ENCODE measurements at places on chromosomes 7 and 10.

DNA sequence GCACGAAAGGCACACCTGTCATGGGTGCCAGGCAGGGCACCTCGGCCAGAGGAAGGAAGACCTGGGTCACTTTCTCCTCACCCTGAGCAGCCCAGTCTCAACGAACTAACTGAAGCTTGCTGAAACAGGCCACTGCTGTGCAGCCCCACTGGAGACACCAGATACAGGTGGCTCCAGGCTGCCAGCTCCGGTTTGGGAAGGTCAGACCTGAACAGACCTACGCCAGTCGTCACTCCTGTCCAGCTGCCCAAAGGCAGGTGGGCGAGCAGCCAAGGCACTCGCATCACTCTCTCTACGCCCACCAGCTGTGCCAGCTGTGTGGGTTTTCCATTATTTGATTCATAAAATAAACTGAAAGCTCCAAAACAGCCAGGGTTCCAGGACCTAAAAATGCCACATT is 256.1 kb downstream of the ZMYND11 start:
- DNase-seq = no peak

DNA sequence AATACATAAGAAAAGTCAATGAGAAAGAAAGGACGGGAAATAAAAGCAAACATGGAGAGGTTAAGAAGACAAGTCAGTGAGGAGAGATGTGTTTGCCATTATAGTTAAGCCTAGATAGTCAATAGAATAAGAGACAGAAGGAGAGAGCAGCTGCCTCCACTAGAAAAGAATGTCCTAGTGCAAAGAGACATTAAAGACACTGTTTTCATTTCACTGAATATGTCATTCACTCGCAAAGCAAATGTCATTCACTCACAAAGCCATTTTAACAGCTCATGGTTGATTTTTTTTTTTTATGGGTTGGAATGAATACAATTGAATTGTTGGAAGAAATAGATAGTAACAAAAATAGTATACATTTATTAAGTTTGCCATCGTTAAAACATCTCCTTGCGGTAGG is 1007.6 kb downstream of the DNAJB9 start:
- no peak for DNase-seq

GRCh38 chr7:129489491-129489890 is 12.8 kb upstream of the SMKR1 start:
- no peak for DNase-seq

DNA sequence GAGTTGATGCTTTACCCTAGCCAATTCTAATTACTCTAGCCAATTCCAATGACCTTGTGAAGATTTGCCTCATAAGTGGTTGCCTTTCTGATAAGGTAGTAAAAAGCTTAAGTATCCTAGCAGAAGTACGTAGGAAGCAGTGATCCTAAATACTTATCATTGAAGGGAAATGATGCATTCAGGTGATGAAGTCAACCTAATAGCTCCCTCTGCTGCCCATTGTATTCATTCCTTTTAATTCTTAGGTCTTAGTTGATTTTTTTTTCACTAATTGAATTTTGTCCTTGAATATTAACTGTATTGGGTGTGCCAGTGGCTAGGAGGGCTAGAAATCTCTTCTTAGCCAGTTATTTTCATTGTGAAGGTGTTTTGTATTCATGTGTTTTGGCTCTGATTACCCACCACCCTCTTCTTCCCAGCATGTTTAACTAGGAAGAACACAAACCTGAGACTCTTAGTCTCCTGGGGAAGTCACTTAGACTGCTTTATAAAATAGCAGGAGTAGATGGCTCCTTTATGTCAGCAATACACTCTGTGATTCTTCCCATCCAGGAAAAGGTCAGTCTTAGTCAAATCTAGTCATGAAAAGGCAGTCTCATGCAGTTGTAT is 46.3 kb downstream of the PLEKHA8 start:
- no peak for DNase-seq

DNA sequence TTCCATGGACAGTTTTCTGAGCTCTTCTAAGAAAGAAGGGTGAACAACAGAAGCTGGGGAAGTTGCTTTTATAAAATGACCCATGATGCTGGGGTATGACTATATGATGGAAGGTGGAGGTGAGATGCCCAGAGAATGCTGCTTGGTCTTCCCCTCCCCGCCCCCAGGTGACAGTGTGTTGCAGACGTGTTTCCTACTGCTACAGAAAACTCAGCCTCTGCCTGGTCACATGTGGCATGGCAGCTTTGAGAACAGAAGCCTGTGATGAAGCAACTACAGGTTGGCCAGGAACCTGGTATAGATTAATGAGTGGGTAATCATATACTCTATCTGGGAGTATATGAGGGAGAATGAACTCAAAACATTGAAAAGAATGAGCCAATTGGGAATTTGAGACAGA is 67.1 kb downstream of the MTURN start:
- no peak for DNase-seq

- DNase-seq = no peak
Observed at GRCh38 chr7:36285276-36285675, 104.4 kb upstream of the ANLN start.

DNA sequence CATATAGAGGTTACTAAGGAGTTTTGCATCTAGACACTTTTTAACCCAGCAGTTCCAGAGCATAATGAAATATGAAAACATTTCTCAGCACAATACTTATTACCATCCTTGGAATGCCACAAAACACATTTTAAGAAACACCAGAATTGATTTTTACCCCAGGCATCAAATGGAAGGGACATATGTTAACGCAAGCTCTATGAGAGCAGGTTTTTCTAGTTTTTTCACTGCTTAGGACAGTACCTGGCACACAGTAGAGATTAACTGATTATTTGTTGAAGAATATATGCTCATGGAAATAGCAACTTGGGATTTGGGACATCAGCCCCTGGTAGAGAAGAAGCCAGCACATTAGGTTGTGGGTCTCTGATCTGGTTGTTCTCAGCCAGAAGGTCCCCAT is 67.0 kb upstream of the ARID5B start:
- DNase-seq = no peak

DNA sequence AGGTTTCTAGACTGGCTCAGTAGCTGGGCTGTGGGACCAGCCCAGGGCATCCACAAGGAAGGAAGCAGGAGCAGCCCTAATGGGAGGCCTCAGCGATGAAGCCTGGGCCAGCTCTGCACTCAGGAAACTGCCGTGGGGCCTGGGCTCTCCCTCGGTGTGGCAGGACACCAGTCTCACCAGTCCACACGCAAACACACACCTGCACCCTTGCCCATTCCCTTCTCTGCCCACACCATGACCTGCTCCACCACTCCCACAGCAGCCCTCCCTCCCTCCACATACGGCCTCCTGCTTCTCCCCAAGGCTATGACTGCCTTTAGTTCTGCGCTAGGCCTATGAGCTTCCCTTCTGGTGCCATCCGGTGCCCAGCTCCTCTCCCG is 7.1 kb downstream of the FGF8 start:
- DNase-seq = no peak

DNA sequence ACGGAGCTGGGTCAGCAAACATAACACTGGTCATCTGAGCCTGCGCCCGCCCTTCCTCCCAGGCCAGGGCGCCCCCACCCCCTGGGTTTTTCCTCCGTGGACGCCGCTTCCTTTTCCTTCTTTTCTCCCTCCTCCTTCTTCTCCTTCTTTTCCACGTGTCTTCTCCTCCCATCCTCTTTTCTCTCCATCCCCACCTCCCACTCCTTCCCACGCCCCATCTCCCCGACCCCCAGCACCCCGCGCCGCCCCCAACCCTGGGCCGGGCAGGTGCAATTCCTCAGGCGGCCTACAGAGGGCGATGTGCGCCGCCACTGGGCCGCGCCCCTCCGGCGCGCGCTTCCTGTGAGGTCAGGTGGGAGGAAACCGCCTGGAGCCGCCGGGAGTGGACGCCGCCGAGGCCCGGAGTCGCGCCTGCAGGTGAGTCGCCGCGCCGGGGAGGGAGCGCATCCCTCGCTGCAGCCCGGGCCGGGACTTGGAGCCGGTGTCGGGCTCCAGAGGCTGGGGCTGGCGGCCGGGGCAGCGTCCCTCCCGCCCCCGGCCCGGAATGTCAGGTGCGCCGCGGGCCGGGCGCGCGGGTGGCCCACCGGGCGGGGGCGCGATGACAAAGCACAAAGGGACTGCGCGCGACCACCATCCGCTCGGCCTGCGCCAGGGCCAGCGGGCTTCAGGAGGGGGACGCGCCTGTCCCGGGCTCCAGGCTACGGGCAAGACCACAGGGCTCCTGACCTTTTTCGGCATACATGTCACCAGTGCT is at the start of gene FAM241B:
Gene FAM241B (plus strand): TSS at position 351 of the 754 bp plus-strand sequence. CDS start 1,497 bp downstream, outside the sequence.
- peak; percentile 41 for DNase-seq

GRCh38 chr7:40219917-40220316 is 85.1 kb downstream of the SUGCT start:
- DNase-seq = no peak

DNA sequence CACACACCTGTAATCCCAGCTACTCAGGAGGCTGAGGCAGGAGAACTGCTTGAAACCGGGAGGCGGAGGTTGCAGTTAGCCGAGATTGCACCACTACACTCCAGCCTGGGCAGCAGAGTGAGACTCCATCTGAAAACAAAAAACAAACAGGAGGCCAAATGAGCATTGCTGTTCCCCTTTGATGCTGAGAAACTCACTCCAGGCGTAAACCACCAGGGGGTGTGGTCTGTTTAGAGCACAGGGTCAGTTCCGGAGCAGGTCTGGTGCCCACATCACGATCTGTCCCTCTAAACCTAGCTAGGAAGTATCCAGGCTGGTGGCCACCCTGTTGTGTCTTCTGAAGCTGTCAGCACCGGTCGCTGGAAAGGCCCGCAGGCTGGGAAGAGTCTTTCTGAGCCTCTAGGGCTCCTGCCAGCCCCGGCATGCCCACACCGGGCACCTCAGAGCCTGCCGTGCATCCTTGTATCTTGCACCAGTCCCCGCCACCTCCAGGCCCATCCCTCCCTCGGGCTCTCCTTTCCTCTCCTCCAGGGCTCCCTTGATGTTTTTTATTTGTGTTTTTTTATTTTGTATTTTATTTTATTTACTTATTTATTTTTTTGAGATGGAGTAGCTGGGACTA is 66.3 kb upstream of the SH2B2 start:
- no peak for DNase-seq

GRCh38 chr7:65960351-65961074 is 21.5 kb downstream of the GUSB start:
- no peak for DNase-seq

DNA sequence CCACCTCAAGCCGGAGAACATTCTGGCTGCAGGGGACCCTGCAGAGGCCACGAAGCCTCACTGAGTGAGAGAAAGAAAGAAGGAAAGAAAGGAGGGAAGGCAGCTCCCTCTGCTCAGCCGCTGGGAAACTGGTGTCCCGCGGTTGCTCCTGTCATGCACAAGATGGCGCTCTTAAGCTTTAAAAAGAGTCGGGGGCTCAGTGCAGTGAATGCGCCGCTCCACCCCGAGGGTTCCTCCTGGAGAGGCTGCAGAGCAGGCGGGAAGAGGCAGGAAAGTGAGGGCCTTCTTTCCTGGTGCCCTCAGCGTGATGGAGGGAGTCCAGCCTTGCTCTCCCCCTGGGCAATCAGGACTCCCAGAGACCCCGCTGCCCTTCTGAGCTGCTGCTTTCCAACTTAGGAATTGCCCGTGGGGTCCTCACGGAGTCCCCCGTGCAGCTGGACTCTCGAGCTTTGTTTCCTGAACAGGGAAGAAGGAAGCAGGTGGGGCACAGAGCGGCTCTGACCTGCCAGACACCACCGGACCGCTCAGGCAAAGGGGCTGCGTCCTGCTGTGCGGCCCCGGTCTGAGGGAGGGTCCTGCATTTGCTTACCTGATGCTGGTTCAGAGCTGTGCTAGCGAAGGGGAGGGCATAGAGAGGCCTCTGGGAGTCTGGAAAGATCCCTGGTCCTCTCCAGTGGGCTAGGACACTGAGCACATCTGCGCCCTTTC is 141.9 kb upstream of the MKI67 start:
- DNase-seq = no peak

- DNase-seq = no peak
Observed at GRCh38 chr10:1418031-1418550, 319.2 kb downstream of the ADARB2 start.

DNA sequence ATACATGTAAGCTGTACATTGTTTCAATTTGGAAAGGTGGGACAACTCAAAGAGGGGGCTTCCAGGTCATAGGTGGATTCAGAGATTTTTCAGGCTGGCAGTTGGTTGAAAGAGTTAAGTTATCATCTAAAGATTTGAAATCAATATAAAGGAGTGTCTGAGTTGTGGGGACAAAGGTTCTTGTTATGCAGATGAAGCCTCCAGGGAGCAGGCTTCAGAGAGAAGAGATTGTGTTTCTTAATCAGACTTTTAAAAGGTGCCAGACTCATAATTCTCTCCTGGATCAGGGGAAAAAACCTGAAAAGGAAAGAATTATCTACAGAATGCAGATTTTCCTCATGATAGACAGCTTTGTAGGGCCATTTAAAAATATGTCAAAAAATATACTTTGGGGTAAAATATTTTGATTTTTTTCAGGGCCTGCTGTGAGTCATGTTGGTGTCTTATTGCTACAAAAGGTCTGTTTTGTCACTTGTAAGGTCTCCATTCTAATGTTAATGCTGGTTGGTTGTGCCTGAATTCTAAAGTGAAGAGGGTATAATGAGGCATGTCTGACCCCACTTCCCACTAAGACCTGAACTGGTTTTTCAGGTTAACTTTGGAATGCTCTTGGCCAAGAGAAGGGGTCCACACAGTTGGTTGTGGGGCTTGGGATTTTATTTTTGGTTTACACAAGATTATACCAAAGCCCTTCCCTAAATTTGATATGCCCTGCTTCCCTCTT is 52.7 kb upstream of the PRSS1 start:
- DNase-seq = no peak

- no peak for DNase-seq
Observed at GRCh38 chr7:134030460-134030865, 96.7 kb upstream of the LRGUK start.

DNA sequence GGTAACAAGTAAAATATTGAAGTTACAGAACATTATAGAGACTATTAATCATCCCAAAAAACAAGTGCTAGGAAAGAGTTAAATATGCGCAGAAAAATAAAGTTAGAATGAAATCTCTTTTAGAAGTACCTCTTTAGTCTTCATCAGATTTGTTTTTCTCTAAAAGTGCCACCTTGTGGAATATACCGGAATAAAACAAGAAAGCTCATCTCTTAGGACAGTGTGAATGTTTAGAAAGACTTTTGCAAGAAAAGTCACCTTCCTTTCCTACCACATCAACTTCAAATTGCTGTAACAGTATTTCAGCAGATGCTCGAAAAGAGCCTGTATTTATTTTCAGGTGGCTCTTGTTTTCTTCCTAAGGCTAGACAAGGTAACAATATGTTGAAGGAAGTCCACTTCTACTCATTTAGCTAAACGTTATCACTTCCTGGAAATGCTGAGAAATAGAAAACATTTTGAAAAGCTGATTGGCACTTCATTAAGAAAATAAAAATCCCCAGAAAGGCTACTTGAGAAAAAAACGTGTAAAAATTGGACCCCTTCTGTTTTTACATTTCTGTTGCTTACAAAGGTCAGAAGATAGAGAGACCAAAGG is 19.8 kb upstream of the FAM133B start:
- no peak for DNase-seq

GRCh38 chr7:17205910-17206309 is 92.5 kb upstream of the AHR start:
- DNase-seq = no peak

DNA sequence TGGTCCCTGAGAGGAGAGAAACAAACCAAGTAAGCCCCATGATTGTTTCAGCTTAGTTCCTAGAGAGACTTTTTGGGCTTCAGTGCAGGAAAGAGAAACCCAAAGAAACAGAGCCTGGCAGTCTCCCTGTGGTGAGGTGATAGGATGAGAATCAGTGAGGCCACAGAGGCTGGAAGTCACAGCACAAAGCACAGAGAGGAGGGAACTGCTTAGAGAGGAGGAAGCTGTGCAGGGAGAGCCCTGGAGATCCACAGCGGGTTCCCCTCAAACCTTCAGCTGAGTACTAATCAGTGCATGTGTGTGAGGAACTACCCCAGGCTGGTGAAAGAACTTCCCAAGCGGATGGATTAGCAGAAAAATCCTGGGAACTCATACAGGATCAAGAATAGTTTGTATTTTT is 27.4 kb upstream of the HECW1 start:
- no peak for DNase-seq
